ENCODE measurements at places on chromosomes 6 and 20.

DNA sequence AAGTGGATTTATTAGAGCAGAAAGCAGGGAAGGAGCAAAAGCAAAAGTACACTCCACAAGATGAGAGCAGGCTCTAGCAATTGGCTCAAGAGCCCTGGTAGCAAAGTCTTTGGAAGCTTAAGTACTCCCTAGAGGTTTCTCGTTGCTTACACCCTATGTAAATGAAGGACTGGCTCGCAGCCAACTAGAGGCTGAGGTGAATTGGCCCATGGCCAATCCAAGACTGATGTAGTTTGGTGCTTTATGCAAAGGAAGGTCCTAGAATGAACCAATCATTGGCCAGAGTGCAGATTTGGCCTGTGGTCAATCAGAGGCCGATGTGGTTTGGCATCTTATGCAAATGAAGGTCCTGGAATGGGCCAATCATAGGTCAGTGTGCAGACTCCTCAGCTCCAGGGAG is 191.3 kb upstream of the ARID1B start:
- no peak for DNase-seq

- DNase-seq: peak; percentile 27
These were observed 39.6 kb downstream of the HLA-F start for GRCh38 chr6:29762781-29763214.

GRCh38 chr6:155090166-155090565 is 95.1 kb downstream of the TIAM2 start:
- DNase-seq: peak; percentile 4

- DNase-seq: no peak
These were observed 212.5 kb upstream of the CHD6 start for GRCh38 chr20:41830702-41831101.

DNA sequence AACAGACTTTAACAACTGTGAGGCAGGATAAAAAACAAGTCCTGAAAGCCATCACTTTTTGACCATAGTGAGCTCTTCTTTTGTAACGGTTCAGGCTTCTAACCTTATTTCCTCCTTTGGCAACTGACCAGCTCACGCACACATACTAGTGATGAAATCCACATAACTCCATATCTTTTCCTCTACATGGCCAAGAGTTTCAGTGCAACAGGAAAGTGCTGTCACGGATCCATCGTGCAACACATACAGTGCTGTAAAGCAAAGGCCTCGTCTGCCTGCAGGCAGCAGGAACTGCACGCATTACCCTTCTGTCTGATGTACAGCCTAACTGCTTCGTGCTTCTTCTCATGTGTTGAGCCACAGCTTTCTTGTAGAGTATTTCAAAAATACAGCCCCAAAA is 108.5 kb downstream of the EPM2A start:
- no peak for DNase-seq

GRCh38 chr20:61115364-61116065 is 136.5 kb upstream of the CDH4 start:
- no peak for DNase-seq

GRCh38 chr6:90860822-90861601 is 274.1 kb upstream of the MAP3K7 start:
- peak; percentile 2 for DNase-seq

- DNase-seq: peak; percentile 78
These were observed 9.1 kb downstream of the YTHDF1 start for GRCh38 chr20:63206878-63207277.

DNA sequence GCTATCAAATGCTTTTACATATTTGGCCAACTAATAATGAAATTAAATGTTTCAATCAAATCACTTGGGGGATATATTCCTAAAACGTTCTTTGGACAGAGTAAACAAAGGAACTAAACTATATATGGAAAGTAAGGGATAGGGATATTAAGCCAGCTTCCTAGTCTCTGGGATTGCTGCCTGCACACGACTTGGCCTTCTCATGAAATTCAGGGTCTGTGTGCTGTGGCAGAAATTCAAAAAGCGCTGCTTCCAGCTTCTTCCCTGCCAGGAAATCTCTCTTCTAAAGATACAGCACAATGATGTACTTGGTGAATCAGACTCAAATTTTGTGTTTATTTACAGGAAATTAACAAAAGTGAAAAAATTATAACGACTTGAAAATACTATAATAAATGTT is 206.3 kb upstream of the RAB32 start:
- DNase-seq: no peak

GRCh38 chr20:17873410-17874270 is 95.0 kb downstream of the SNX5 start:
- peak; percentile 62 for DNase-seq

GRCh38 chr6:80003826-80004172 is 650 bp upstream of the TTK start:
- DNase-seq: no peak

GRCh38 chr6:8627085-8627861 is 191.9 kb upstream of the SLC35B3 start:
- DNase-seq: peak; percentile 16

DNA sequence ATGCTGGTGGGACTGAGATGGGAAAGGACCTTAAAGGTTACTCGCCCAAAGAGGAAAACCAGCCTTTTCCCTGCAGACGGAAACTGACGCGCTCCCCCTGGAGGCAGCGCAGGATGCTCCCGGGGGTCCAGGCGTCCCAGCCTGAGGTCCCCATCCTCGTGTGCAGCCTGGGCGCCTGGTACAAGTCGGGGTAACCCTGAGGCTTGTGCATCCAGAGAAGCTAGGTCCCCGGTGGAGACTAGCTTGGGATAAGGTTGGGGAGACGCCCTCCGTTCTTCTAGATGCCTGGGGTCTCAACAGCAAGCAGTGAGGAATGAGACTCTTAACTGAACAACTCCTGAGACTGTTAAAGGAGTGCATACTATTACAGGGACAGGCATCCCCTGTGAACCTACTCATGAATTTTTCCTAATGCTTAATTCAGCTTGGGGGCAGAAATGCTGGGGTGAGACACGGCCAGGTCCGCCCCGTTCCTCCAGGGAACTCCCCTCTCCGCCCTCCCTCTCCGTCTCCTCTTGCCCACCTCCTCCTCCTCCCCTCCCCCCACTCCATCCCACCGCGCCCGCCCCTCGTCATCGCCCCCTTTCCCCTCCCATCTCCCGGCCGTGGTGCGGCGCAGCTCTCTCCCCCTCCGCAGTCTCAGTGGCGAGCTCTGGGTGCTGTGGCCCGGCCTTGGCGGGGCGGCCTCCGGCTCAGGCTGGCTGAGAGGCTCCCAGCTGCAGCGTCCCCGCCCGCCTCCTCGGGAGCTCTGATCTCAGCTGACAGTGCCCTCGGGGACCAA is at the start of gene PRSS35:
Gene PRSS35, plus strand, starts transcription at position 634 of the 781 bp plus-strand sequence. CDS start 10,908 bp downstream, outside the sequence.
- peak; percentile 60 for DNase-seq

GRCh38 chr6:49849213-49849907 is 17.0 kb downstream of the CRISP1 start:
- peak; percentile 55 for DNase-seq

DNA sequence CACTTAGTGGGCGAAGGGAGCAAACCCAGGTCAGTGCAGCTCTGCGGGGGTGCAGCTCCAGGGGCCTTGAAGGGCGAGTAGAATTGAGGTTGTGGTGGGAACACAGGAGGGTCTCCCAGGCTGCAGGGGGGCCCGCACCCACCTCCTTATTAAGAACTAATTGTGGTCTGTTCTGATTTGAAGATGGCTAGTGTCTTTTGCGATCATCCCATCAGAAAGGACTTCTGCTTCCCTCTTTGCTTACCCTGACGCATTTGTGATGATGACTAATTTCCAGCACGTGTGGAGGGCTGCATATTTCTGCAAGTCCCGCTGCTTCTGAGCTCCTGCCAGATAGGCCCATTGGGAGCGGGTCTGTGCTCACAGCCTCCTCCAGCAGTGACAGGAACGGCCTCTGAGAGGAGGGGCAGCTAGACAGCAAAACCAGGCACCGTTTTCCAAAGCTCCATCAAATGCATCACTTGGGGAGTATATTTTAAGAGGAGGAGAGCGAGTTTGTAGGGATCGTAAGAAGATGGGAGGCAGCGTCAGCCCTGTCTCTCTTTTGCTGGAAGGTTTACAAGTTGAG is 268.9 kb downstream of the CDH4 start:
- peak; percentile 25 for DNase-seq

DNA sequence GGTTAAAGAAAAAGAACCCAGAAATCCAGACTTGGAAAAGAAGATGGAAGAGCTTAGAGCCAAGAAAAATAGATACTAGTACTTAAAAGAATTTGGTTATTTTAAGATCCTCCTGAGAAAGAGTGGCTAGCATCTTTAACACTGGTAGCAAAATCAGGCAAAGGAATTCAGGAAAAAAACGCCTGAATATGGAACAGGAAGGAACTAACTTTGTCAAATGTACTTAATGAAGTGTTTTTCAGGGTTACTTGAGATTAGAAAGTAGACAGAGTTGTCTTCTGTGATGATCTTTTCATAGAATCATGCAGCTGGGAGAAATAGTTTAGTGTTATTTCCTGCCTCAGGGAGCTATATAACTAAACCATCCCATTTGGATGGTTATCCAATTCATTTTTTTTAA is 50.8 kb upstream of the SASH1 start:
- DNase-seq: no peak

GRCh38 chr6:157454762-157455714 is 74.0 kb downstream of the ZDHHC14 start:
- DNase-seq: no peak

- DNase-seq: no peak
These were observed 184.3 kb upstream of the CST7 start for GRCh38 chr20:24764794-24765202.

DNA sequence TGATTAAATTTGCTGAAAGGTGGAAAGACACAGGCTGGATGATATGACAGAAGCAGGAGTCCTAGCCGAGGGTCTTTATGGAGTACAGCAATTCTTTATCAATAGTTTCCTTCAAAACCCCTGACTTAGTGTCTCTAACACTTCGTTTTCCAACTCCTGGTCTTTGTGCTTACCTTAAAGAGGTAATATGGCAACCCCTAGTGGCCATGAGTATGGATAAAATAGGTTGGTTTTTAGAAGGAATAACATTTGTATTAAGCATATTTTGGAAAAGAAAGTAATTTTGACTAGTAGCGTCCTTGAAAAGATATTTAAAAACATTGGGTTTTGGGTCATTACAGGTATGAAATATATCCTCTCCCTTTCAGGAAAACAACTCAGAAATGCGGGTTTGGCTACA is 51.9 kb downstream of the VGLL2 start:
- peak; percentile 9 for DNase-seq

Data from ACHN (cell line).